SIG-M5 (cell line): ENCODE measurements at places on chromosomes 12 and 14.
A peak's percentile ranks its signal among the peaks of the same experiment; 100 is the strongest.

GRCh38 chr12:51428256-51428655 lies 3.6 kb downstream of the SLC4A8 start:
- no peak for DNase-seq

GRCh38 chr12:122927756-122928403 lies 32.0 kb upstream of the VPS37B start:
- DNase-seq, result no peak

DNA sequence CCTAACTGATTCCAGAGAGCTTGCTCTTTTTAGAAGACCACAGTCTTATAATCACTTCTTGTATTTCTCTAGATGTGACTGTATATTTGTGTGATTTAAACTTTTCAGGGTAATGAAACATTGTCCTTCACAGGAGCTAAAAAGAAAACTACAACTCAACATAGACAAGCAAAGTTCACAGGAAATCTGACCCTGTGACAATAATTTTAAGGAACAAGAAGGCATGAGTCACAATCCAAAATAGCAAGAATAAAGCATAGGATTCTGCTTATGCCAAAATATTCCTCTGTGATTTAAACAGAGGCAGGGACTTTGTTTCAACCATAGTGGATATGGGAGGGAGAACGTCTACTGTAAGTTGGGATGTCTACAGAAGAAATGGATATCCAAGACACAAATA lies 44.3 kb downstream of the GPR65 start:
- no peak for DNase-seq

DNA sequence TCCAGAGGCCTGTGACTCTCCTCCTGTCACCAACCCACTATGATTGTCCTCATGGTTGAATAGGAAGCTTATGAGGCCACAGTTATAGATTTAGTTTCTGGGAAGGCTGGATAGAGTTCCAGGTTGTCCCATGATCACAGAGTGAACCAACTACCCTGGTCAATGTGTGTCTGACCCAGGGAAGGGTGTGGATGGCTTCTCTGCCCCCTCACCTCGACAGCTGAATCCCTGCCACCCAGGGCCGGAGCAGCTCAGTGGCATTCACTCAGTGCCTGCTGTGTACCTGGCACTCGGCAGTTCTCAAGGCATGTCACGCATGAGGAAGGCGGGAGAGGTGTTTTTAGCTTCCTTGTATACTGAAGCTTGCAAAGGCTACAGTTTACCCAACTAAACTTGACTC lies 43.2 kb downstream of the JDP2 start:
- no peak for DNase-seq

- no peak for DNase-seq
Observed at GRCh38 chr14:90942511-90942910, 117.9 kb downstream of the RPS6KA5 start.

DNA sequence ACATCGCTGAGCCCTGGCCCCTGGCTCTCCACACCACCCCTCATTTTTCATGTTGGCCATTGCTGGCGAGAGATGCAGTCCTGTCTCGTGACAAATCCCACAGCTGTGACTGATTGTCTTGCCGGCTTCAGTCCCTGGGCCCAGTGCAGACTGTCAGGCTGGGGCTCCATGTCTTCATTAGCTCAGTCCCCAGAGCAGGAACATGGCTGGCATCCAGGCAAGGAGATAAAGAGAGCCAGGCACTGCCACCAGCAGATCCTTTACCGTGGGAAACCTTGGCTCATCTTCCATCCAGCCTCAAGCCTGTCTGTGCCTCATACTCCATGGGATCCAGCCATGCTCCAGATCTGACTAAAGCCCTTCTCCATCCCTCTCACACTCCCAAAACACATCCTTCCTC lies 284.7 kb upstream of the FKBP4 start:
- no peak for DNase-seq

- DNase-seq, result no peak
Observed at GRCh38 chr12:21972055-21972454, 30.8 kb upstream of the ABCC9 start.

GRCh38 chr12:92439420-92439805 lies 263.4 kb upstream of the PLEKHG7 start:
- no peak for DNase-seq

DNA sequence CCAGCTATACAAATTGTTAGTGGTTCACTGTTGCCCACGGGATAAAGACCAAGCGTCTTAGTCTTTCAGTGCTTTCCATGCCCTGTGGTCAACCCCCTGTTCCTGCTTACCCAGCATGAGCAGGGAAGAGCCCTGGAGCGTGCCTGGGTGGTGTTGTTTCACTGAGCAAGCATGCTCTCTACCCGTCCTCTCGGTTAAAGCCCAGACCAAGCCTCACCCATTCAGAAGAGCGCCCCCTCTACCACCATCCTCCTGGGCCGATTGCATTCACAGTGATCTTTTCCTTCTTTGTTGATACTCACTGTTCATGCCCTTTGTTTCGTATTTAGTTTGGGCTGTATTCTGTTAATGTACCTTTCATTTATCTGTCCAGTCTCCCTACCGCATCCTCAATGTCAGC lies 25.1 kb downstream of the DYRK4 start:
- no peak for DNase-seq

DNA sequence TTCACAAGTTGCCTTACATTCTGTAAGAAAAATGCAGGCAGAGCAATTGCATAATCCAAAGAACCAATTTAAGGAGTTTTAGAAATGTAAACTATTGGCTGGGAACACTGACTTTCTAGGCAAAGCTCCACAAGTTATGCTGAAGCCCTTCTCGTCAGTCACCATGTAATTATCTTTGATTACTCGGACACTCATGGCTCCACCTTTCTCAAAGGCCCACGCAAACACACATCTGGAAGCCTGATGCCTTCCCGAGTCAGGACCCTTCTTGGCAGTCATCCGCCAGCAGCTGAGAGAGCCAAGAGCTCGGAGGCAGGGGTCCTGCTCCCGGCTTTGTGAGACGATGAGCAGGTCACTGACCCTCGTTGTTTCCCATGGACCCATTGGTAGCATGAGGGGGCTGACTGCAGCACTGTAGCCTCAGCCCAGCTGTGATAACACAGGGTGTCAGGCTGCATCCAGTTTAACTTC lies 202.2 kb downstream of the TMEM132D start:
- DNase-seq, result no peak

- DNase-seq, result peak; percentile 16
Observed at GRCh38 chr14:76929927-76930326, 98.6 kb downstream of the IRF2BPL start.

- peak; percentile 42 for DNase-seq
Observed at GRCh38 chr14:54354096-54354495, 42.7 kb upstream of the CDKN3 start.

- no peak for DNase-seq
Observed at GRCh38 chr12:132497514-132498405, 7.8 kb downstream of the FBRSL1 start.

DNA sequence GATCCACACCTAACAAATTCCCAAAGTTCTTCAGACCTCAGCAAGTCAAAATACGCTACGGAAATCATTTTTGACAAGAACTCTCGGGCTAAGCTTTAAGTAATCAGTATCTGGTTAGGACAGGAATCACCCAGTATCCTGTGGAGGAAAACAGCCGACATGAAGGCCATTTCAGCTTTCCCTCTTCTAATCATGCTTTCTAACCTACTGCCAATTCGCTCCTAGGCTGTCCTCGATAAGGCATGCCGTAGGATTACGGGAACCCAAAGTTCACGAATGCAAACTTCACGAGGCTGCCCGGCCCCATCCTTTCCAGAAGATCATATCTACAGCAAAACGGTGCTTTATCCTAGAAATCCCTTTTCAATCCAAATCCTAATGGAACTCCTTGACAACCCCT lies 81.8 kb upstream of the PTPRB start:
- DNase-seq, result no peak

GRCh38 chr12:113092607-113093408 lies 36.3 kb downstream of the DTX1 start:
- DNase-seq, result no peak
